Globus pallidus (tissue), 1 donor: ENCODE measurements at places on chromosomes 7 and 10.
A peak's percentile ranks its signal among the peaks of the same experiment; 100 is the strongest.

- peak; percentile 48 for DNase-seq
These were observed 335.3 kb downstream of the NRG3 start for GRCh38 chr10:82210331-82210730.

DNA sequence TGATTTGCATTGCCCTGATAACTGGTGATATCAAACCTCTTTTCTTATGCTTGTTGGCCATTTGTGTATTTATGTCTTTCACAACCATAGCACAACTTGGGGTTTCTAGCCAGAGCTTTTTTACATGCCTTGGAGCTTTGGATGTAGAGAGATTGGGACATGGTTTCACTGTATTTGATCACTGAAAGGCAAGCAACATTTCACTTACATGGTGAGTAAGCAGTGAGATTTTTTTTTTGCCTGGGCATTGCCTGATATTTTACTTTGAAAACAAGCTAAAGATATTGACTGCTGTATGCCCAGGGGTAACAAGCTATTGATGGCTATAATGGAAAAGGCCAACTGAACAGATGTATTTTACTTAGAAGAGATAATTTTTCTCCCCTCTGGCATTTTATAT is 259.0 kb downstream of the PHTF2 start:
- no peak for DNase-seq

DNA sequence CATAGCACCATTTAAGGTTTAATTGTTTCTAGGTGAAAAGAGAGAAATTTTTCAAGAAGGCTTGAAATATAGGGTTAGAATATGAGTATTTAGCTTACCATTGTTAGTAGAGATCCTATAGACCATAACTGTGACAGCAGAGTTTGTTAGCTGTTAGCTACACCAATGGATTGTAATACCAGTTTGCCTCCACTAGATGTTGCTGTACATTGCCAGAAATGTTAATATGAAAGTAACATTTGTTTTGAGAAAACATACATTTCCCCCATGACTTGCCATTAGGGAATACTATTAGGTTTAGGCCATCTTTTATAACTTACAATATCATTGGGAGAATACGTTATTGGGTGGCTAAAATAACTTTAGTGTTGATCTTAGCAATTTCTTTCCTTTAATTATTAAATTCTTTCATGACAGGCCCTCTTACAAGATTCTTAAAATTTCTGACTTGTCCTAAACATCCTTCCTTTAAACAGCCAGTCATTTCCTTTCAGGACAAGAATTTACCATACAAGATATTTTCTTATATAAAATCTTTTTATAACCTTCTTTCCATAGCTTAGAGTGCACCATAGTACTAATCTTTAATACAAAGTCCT is 39.5 kb downstream of the ZNF117 start:
- DNase-seq = peak; percentile 57

- no peak for DNase-seq
These were observed 2.1 kb upstream of the IDE start for GRCh38 chr10:92575961-92576360.

DNA sequence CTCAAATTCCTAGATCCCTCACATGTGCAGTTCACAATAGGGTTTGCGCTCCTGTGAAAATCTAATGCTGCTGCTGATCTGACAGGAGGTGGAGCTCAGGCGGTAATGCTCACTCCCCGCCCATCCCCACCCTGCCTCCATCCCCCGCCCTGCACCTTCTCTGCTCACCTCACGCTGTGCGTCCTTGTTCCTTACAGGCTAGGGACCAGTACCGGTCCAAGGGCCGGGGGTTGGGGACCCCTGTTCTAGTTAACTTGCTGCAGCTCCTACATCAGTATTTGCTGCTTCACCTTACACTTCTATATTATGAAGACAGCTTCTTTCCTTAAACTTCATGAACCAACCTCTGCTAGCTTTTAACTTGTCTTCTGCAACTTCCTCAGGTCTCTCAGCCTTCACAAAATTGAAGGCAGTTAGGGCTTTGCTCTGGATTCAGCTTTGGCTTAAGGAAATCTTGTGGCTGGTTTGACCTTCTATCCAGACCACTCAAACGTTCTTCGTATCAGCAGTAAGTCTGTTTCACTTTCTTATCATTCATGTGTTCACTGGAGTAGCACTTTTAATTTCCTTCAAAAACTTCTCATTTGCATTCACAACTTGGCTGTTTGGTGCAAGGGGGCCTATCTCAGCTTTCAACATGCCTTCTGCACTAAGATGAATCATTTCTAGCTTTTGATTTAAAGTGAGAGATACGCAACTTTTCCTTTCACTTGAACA is 1.7 kb upstream of the TNKS2 start:
- peak; percentile 22 for DNase-seq

GRCh38 chr7:75721426-75721825 is 17.3 kb downstream of the HIP1 start:
- no peak for DNase-seq

DNA sequence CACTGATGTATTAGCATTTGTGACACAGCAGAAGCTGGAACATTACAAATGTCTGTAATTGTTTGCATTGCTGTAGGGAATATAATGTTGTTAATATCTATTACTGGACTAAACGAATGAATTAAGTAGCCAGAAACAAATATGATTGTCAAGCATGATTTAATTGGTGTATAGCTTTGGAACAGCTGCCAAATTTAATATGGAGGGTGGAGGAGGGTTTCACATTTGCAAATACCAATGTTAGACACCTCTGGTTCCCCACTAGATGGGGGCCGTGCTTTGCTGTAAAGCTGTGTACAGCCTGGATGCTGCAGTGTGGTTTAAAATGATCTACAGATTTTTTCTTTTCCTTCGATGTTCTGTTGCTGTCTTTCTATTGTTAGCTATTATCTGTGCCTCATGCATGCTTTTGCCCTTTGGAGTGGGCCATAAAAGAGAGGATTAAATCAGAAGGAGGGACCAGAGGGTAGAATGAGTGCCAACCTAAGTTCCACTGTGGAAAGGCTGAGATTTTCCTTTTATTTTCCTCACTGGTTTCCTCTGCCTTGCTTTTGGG is 23.1 kb downstream of the DNAJB9 start:
- no peak for DNase-seq

- no peak for DNase-seq
These were observed 124.0 kb downstream of the NPY start for GRCh38 chr7:24407965-24408364.

GRCh38 chr10:97567891-97568290 is 4.7 kb upstream of the ANKRD2 start:
- no peak for DNase-seq

GRCh38 chr7:67663644-67664043 is 667.0 kb downstream of the TYW1 start:
- DNase-seq = no peak

GRCh38 chr7:20503278-20503950 is 112.1 kb upstream of the ABCB5 start:
- DNase-seq = no peak

- DNase-seq = peak; percentile 58
These were observed 11.0 kb downstream of the TBC1D12 start for GRCh38 chr10:94413361-94413760.

DNA sequence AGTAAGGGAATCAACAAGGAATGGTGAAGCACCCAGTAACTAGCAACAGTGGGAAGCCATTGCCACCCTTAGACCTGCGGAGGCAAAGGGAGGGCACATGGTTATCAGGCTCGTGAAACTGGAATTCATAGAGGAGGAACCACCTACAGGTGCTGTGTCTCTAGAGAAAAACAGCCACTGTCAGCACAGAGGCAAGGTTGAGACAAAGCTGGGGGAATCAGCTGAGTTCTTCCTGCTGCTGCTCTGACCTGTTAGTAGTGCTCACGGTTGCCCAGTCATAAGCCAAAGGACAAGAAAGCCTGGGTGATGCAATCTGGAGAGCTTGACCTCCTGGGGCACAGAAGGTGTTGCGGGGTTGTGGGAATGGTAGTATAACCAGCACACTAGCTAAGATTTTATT is 110.1 kb downstream of the TPST1 start:
- no peak for DNase-seq

GRCh38 chr7:30694218-30694745 is 12.0 kb upstream of the CRHR2 start:
- DNase-seq = no peak

GRCh38 chr10:76080451-76080850 is 649.0 kb downstream of the LRMDA start:
- no peak for DNase-seq

- no peak for DNase-seq
These were observed 9.0 kb downstream of the SLC16A12 start for GRCh38 chr10:89526358-89526757.

DNA sequence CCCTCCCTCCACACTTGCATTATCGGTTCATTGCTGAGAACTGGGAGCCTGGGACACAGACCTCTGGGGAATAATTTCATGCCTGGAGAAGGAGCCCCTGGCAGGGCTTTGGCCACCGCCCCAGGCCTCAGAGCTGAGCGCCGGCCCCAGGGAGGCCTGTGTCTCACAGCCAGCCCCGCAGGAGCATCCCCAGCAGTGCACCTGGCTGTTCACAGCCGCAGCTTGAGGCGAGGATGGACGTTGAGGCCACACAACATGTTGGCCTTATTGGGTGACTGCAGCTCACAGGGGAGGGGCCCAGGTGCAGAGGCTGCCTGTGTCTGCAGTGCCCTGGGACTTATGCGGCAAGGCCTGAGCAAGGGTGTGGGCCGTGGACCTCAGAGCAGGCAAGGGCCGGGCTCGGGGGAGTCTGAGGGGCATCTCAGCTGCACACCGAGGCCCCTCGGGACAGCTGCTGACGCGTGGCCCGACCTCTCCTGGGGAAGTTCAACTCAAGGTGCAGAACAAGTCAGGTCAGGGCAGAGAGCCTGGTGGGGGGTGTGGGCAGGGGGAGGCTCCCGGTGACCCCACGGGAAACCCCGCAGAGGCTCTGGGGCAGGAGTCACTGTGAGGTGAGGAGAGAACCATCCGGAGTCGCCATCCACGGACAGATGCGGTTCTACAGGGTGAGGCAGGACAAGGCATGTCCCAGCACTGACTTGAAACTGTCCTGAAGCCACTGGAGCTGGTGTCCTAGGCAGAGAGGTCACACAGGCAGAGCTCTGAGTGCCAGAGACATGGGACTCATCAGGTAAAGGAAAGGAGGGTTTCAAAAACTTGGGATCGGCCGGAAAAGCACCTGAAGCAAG is 13.1 kb upstream of the UBE3C start:
- DNase-seq = no peak

- DNase-seq = no peak
These were observed 94.1 kb downstream of the GRM8 start for GRCh38 chr7:127158659-127159058.

DNA sequence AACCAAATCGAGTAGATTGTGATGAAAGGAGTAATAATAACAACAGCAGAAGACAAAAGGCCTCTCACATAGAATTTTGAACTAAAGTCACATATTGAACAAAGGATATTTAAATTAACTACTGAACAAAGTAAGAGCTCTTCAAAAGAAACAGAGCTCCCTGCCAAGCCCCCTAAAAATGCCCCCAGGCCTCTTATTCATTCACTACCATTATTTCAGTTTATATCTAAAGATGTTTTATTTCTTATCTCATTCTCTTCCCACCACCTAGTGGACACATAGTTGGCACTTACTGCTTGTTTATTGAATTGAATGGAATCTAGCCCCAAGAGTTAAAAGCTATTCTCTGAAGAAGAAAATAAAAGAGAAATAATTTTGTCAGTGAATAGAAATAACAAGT is 37.4 kb downstream of the VCL start:
- no peak for DNase-seq

DNA sequence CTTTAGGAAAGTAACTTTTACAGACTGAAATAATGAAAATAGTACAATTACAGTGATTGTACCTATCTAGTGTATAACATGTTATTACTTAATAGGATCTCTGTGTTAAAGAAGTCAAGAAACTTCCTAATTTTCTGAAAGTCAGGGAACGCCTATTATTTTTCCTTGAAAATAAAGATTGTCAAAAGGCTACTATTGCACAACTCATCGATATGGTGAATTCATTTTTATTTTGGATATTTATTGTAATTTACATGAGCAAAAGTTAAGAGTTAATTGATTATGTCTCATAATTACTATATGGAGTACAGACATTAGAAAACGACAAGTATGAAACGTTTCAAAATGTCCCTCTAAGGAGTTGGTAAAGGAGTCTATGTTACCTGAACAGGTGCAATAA is 12.8 kb downstream of the MINDY3 start:
- DNase-seq = no peak

DNA sequence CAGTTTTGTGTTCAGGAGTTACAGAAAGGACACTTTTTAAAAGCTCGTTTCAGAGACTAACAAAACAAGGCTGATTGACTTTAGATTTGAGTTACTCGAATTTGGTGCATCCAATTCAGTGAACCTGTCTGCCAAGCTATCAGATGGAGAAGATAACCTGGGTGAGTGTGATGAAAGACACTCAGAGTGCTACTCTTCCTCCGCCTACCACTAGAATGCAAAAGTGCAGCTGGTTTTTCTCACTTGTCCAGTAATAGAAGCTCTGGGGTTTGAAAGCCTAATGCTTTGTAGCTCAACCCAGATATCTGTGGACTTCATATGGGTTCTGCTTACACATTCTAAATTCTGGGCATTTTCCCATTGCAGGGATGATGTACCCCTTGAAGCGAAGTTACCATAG is 82.8 kb upstream of the NPY start:
- no peak for DNase-seq

GRCh38 chr7:77747178-77747577 is 50.9 kb downstream of the RSBN1L start:
- no peak for DNase-seq

- no peak for DNase-seq
These were observed 39.6 kb downstream of the COL26A1 start for GRCh38 chr7:101402081-101402779.

- no peak for DNase-seq
These were observed 109.2 kb upstream of the CAV2 start for GRCh38 chr7:116390363-116390762.
